Germinal center (tissue), 1 donor: ENCODE measurements at places on chromosomes 6 and 20.

DNA sequence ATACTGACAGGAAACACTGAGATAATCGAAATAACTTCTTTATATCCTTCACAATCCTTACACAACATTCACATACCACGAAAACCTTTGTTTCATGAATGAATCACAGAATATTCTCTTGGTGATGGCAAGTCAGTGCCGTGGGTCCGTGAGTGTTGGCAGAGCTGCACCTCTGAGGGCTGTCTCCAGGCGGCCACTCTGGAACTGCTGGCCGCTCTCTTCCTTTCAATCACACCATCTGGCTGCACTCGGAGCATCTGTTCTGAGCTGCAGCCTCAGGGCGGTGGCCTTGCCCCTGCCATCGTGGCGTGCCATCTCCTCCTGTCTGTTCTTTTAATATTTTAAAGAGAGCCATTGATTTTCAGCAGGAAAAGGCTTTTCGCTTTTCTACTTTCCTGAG is 129.4 kb upstream of the AFDN start:
- DNase-seq, result no peak

DNA sequence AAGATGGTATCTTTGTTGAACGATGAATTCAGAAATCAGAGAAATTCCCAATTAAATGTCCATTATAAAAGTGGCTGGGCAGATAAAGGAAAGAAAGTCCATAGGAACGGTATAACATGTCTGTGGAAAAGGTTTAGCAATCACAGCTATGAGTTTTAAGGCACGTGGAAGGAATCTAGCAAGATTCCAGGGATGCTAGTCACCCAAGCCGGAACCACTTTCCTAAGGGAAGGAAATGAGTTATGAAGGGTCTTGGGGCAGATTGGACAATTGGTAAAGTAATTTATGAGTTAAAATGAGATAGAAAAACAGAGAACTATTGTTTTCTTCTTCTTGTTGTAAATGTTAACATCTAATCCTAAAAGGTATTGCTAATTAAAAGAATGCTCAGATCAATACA is 384.8 kb downstream of the ADGRB3 start:
- no peak for DNase-seq

- DNase-seq, result no peak
These were observed 12.4 kb downstream of the WFDC3 start for GRCh38 chr20:45779011-45779915.

DNA sequence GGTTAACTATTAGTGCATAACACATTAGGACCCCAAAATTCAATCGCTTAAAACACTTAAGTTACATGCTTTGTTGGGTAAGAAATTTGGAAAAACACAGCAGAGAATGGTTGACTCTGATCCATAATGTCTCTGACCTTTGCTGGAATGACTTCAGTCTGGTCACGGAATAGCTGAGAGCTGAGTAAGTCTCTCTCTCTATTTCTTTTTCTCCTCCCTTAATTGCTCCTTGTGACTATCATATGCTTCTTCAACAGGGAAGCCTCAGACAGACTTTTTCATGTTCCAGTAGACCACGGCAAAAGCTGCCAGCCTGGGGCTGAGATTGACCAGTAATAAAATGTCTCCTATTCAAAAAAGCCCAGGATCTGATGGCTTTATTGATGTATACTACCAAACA is 4.8 kb downstream of the OR12D1 start:
- no peak for DNase-seq

DNA sequence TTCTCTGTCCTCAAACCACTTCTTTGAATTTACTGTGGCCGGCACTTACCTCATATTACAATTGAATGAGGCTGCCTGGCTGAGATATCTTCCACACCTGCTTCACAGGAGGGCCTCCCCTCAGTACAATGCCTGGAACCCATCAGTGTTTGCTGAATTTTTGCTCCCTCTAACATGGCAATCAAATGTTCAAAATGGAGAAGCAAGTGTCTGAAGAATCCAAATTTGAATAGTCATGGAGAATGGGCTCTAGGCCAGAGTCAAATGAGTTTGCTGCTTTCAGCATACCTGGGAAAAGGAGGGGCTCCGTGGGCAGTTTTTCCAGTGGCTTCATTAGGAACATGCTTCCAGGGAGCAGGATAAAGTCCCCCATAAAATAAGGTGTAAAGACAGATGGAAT is 564.8 kb downstream of the UTRN start:
- no peak for DNase-seq

- no peak for DNase-seq
These were observed 8.5 kb upstream of the HLA-DRA start for GRCh38 chr6:32431142-32431541.

DNA sequence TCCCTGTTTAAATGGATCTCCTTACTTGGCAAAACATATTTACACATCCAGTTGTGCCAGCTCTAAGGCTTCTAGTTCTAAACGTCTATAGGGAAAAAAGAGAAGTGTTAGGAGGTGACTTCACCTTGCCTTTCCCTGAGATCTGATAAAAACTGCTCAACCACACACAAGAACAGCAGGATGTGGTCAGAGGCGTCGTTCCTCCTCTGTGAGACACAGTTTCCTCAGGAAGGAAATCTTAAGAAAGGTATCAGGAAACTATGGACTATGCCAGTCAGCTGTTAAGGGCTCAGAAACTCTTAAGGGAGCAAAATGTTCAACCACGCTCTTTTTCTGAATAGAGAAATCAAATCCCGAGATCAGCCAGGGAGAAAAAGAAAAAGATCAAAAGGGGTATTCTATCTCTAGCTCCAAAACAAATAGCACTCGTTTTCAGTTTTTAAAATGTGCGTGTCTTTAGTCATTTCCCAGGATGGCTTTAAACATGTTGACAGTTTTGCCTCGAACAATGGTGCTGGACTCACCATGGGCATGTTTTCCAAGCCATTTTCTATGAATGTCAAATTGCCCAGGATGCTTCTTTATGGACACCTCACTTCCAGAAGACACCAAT is 154.5 kb downstream of the HACE1 start:
- no peak for DNase-seq

DNA sequence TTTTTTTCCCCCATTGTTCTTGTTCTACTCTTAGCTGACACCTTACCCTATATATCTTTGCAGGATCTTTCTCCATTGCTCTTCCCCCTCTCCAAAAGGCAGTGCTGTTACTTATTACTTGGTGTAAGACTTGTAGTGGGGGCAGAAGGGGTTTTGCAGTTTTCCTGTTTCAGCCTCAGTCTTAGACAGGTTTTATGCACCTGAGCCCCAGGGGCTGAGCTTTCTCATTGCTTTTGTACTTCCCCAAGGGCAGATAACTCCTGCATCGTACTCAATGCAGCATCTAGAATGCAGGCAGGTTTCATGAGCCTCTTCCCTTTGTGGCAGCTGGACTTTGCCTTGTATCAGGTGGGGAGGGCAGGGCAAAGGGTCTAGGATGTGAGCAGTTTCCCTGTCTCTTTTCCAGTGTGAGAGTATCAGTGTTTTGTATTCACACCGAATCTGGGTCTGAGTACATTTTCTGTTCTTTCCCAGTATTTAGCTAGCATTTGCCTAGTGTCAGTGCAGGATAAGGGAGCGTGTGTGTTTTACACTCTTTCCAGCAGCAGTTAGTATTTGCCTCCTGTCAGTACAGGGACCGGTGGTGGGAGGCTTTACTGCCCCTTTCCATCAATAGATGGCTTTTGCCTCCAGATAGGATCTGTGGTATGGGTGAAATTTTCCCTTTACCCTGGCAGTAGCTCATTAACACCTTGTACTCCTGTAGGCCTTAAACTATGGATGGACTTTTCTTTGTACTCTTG is 19.6 kb downstream of the CYB5R4 start:
- no peak for DNase-seq

GRCh38 chr20:20608641-20609040 is 103.8 kb downstream of the RALGAPA2 start:
- no peak for DNase-seq

GRCh38 chr6:78770765-78771164 is 96.6 kb upstream of the IRAK1BP1 start:
- no peak for DNase-seq

- DNase-seq, result no peak
These were observed 281.5 kb downstream of the THBS2 start for GRCh38 chr6:168972128-168972527.

DNA sequence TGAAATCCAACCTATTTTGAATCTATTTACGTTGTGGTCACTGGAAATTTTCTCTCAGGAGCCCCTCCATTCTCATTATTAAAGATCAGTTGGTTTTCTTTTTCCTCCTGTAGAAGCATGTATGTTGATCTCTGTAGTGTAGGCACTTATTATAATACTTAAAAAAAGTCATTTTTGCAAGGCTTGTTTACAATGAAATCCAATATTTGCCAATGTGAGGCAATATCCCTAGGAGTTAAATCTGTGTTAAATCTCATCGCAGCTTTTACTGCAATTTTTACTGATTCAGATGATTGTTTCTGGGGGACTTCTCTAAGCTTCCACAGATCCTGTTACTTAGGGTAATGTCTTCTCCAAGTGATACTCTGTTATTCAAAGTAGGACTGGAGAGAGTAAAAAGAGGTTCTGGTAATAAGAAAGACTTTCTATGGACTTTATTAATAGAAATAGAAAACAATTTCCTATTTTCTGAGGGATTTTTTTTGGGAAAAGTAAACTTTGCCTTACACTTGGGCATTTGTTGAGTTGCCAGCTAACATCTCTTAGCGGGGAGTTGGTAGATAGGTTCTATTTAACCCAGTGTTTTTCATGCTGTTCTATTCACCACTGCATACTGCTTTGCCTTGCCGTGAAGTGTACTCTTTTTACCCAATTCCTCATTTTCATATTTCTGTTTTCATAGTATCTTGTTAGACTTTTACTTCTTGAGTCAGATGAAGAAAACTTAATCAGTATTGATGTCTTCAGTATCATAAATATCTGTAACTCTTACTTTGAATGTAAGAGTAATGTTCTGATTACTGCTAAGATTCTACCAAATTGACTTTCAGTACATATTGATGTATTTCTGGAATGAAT is 48.6 kb downstream of the CDKAL1 start:
- DNase-seq, result no peak

GRCh38 chr6:124066269-124066668 is 262.6 kb downstream of the NKAIN2 start:
- DNase-seq, result no peak

- DNase-seq, result no peak
These were observed 364.1 kb upstream of the BTBD3 start for GRCh38 chr20:11553603-11554002.

- peak; percentile 62 for DNase-seq
These were observed 218.2 kb downstream of the BMP7 start for GRCh38 chr20:57048027-57048869.

GRCh38 chr6:5142131-5142530 is 57.0 kb downstream of the PPP1R3G start:
- no peak for DNase-seq

GRCh38 chr6:12608016-12608860 is 108.3 kb upstream of the PHACTR1 start:
- DNase-seq, result peak; percentile 12

DNA sequence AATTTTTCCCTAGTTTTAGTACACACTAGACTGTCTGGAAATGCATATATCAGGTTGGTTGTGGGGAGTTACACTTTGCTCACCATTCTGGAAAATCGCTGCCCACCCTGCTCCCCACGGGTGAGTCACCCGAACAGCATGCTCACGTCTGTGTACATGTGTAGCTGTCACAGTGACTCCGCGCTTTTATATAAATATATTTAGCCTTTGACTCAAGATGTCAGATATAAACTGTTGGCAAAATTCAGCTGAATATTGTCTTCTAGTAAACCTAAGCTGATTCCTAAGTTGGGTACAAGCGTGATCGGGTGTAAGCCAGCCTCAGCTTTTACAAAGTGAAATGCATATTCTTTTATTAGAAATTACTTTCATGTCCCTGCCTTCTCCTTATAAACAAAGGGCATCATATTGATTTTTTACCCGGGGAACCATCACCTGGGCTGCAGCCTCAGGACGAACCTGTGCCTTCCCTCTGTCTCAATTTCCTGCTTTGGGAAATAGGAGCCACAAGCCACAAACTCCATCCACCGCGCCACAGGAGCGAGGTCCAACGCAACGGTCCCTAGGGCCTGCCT is 4.3 kb downstream of the SDCBP2 start:
- no peak for DNase-seq

- no peak for DNase-seq
These were observed 93.1 kb downstream of the EPB41L2 start for GRCh38 chr6:130969791-130970491.

DNA sequence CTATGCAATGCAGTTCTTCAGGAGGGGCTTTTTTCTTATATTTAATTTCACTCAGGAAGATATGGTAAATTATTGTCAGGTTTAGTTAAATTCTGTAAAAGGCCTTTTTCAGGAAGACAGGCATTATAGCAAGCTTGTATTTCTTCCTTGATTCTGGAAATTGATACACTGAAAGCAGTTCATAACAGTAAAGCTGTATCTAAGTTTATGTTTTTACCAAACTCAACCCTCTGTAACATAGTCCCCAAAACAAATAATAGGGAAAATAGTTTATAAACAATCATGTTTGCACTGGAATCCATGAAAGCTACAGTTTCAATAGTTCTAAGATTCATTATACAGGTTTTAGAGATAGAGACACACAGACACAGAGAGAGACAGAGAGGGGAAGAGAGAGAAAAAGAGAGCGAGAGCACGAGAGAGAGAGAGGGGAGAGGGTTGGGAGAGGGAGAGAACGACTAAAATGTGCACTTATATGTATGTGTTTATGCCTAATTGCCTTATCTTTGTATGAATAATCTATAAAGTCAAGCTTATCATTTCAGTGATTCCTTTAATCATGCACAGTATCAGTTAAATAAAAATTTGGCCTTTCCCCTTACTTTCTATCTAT is 454.4 kb downstream of the RFPL4B start:
- no peak for DNase-seq

DNA sequence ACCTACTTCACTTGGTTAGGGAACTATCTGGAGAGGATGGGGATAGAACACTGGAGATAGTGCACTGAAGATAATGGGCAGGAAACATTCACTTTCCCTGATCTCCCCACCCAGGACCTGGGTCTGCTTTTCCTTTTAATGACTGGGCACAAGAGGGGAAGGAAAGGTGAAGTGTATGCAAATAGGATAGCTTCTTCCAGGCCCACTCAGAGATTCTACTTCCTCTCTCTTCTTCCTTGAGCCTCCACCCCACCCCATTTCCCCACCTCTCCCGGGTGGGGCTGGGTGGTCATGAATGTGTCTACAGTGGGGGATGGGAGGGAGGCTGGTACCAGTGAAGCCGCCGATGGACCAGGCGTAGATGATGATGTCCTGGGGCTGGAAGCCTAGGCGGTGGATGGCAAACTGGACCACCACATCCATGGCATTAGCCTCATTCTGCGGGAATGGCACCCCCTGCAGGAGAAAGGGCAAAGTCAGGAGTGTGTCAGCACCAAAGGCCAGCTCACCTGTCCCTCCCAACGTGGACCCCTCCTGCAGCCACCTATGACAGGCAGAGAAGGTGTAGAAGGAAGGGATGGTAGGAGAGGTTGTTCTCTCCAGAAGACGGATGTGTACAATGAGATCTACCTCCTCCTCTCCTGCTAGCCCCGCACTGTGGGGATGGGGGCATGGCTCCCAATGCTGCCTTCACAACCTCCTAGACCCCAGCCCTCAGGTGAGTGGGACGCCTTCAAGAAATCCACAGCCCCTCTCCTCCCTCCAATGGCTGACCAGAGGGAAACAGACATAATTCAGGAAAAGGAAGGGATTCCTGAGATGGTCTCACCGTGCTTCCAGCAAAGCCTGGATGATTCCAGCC is 8.6 kb upstream of the LY6G5C start:
- no peak for DNase-seq
